Stimulated activated CD8-positive, alpha-beta memory T cell treated with anti-CD3 and anti-CD28 coated beads, Interleukin-15, amount 100 ng/mL, for 4 hours (primary cell): ENCODE measurements at places on chromosomes 2 and 18.
A peak's percentile ranks its signal among the peaks of the same experiment; 100 is the strongest.

DNA sequence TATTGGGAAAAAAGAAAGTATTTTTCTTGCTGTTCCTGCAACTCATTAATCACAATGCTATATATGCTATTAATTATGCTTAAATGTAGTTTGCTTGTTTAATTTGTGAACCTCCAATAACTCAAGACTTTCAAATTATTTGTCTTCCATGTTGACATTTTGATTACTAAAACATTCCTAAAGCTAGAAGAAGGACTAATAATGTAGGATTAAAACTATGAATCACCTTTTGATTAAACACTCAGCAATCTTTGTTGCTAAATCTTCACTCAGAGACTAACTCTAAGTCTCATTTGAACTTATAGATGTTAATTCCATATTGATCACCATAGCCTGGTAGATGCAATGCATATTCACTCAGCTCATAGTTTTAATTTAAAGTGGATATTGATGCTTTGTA lies 524.6 kb upstream of the ZEB2 start:
- no peak for DNase-seq

DNA sequence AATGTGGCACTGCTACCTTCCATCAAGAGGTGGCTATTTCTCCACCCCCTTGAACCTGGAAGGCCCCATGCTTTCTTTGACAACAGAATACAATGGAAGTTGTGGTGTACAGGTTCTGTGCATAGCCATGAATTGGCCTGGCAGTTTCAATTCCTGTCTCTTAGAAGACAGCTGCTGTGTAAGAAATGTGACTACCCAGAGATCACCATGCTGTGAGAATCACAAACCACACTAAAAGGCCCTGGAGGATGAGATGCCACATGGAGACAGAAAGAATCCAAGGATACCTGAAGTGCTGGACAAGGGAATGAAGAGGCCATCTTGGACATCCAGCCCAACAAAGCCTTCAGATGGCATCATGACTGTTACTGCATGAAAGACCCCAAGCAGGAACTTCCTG lies 47.7 kb upstream of the EHBP1 start:
- DNase-seq: no peak

GRCh38 chr2:129237966-129238725 lies 741.3 kb upstream of the RAB6C start:
- no peak for DNase-seq

DNA sequence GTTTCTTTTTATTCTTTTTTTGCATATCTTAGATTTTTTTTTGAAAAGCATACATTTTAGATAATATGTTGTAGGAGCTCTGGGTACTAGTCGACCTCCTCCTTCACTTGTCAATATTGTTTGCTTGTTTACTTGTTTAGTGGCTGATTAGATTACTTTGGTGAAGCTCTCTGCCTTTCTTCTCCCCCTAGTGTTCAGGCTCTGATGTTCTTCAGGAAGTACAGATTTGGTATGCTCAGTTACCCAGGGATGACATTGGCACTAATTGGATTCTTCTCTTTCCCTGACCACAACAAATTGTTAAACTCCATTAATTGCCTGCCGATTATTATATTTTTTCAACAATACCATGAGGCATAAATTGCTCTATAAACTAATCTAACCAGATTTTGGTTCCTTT lies 491.2 kb downstream of the SUCLG1 start:
- DNase-seq: no peak

GRCh38 chr2:130339885-130340745 lies 2.6 kb upstream of the IMP4 start:
- no peak for DNase-seq

DNA sequence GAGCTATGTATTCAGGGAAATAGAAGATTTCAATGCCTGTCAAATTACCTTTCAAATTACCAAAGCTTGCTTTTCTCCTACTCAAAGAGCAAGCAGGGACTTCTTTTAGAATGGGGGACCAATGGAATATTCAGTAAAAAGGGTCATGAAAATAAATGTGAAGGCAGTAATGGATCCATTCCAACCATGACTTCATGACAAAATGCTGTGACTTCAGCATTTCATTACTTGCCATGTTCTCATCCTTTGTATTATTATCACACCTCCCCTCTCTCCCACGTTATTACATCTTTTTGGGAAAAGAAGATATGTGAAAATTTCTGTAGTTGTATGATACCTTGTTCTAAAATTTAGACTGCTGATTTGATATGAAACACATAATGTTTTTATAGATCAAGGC lies 864.0 kb upstream of the FSHR start:
- DNase-seq: no peak

DNA sequence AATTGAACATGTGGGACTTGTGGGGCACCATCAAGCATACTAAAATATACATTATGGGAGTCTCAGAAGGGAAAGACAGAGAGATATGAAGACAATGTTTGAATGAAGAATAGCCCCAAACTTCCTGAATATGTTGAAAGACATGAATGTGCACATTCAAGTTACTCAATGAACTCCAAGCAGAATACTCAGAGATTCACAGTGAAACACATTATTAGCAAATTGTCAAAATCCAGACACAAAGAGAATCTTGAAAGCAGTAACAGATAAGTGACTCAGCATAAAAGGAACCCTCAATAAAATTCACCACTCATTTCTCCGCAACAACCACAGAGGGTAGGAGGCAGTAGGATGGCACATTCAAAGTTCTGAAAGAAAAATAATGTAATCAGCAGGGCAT lies 8.8 kb downstream of the C2orf92 start:
- DNase-seq: no peak

DNA sequence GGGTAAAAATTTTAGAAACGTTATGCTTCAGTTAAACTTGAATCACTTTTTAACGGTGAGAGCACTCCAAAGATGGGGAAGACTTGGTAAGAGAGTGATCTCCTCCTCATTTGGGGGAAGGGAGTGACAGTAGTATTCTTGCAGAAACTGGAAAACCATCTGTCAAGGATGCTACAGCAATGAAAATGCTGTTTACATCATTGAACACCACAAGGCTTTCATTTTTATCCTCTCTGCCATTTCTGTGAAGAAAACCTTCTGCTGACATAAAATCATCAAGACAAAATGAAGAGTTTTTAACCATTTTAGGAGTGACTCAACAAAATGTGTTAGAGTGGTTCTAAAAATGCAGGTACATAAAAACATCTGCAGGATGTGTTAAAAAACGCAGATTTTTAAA lies 38.1 kb downstream of the CDH2 start:
- DNase-seq: no peak

- DNase-seq: no peak
These were observed 6.5 kb downstream of the LPIN1 start for GRCh38 chr2:11752906-11753305.

DNA sequence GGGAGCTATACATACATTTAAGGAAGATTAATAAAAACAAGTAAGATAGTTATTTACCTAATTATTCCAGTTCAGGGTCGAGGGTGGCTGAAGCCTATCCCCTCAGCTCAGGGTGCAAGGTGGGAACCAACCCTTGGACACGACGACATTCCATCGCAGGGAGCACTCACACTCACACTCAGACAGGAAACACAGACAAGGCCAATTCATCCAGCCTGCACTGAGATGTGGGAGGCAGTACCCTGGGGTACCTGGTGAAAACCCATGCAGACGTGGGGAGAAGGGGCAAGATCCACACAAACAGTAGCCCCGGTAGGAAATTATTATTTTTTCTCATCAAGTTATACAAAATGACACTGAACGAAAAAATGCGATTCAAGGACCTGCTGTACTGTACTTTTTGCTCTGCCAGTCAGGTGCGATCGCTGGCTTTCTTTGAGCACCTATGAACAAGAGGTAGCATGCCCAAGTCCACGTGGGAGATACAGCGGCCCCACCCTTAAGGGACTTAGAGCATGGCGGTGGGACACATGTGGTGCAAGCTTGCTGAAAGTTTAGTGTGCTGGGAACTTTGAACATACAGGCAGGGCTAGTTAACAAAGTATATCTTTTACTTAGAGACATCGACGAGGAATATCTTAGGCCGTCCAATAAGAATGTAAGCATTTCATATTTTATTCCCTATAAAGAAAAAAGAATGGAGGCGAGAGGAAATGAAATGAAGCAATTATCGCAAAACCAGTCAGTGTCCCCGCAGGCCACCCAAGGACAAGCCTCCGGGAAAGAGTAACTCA lies 624 bp downstream of the METTL8 start:
- DNase-seq: peak; percentile 31

- peak; percentile 48 for DNase-seq
These were observed 75.3 kb downstream of the LRRFIP1 start for GRCh38 chr2:237702441-237703391.

DNA sequence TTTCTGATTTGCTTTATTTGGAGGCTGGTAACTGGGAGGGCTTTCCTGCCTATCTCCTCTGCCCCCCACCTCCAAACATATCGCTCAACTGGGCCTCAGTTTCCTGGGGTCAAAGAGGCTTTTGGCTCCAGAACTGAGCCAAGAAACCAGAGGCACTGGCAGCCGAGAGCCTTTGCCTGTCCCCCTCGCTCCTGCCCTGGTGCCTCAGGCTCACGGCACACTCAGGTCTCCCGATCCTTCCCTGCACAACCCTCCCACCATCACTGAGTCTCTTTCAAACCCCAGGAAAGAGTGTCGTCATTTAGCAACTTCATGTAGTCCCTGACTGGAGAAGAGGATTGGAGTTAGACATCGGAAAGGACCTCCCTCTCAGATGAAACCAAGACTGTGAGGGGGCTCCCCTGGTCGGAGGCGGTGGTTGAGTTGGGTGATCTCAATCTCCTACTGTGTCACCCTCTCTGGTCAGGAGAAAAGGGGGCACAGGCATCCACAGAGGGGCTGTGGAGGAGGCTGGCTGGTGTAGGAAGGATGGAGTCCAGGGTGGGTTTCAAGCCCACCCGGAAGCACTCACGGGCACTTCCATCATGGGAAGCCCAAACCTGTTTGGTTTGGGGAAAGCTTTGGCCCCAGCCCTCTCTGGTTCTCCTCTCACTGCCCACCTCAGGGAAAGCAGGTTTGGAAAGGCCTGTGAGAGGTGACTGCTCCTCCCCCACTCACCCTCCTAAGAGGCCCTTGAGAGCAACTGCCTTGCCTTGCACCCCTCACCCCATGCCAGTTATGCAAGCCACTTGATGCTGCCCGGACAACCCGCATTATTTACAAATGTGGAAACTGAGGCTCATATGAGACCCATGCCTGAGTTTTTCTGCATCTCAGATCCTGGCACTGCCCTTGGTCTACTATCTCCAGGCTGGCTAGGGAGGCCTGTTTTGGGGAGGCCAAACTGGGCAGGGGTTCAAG lies 62.3 kb downstream of the TNS1 start:
- DNase-seq: no peak

- no peak for DNase-seq
These were observed 323.9 kb downstream of the XIRP2 start for GRCh38 chr2:167212014-167212648.

DNA sequence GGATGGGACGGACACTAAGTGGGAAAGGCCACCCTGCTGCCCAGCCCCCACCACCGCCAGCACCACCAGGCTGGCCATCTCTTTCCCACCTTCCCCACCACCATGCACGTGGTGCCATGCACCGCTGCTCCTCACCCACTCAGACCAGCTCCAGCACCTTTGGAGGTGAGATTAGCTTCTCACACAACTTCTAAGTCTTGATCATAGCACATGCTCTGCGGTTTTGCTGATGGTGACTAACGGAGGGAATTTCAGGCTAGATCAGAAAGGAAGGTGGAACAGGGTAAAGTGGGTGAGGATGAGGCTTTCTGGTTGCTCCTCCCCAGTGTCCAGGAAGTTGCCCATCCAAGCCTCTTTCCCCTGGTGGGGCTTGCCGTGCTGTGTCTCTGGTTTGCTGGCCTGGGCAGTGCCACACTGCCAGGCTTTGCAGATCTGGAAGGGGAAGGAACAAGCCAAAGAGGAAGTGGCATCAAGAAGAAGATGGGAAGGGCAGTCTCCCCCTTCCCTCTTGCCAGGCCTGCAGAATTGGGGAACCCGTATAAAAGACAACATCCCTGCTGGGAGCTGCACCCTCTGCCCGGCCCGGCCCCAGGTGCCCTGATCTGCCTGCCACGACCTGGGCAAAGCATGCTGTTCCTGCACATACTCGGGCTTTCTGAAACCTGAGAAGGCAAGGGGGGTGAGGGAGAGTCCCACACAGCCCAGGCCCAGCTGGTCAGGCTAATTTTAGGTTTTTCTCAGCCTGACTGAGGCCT lies 44.3 kb upstream of the CAB39 start:
- no peak for DNase-seq

DNA sequence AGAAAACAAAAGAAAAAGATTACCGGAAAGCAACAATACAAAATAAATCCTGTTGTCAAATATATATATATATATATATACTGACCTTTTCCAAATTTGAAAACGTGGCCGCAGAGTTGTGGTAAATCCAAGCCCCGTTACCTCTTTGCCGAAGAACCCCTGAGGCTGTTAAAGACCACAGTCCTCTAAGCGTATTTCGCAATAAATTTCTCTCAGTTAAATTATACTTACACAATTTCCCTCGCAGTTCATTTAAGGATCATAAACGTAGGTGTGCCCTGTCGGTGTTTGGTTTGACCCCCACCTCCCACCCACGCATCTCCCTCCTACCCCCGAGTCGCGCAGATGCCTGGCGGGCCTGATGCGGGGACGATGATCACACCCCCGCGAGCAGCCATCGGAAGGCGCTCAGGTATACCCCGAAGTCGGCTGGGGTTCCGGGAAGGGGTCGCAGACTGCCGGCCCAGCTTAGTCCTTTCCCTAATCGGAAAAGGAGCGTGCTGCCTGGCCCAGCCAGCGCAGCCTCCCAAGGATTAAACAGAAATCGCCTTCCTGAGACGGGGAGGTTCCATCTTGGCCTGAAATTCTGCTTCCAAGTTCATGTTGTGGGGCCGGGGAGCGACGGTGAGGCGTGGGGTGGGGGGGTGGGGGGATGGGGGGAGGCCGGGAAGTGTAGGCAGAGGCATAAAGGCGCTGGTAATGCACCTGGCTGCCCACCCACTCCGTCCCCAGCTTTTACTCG lies 2.9 kb upstream of the MEIS1 start:
- DNase-seq: no peak

DNA sequence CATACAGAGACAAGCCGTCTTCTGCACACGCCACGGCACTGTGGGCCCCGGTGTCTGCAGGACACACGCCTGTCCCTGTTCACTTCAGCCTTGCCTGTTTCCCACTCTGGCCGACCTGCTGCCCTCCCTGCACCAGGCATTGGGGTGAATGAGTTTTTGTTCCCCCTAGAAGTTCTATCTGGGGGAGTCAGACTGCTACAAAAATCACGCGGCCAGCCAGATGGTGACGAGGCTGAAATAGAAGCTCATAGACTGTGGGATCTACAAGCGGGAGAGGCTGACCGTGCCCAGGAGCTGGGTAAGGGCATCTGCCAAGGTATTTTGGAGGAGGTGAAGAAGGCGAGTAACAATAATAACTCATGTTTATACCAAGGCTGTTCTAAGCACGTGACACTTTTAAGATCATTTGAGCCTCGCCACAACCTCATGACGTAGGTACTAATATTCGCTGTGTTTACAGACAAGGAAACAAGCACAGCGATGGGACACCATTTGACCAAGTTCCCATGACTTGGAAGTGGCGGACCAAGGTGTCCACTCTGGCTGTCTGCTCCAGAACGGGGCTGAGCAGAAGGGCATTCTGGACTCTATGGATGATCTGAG lies 53.6 kb downstream of the KCNF1 start:
- DNase-seq: no peak

DNA sequence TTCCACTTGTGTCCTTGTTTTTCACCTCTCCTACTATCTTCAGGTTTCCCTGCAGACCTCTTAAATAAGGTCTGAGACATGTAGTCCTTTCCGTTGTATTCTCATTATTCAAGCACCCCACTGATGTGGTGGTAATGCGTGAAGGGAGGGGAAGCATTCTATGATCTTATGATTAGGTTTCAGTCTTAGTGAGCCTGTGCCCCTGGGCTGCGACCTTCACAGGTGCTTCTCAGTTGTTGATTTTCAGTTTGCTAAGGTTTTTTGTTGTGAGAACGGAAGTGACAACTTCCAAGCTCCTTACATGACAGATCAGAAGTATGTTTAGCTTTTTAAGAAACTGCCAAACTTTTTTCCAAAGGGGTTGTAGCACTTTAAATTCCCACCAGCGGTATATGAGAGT lies 41.3 kb downstream of the VPS54 start:
- DNase-seq: no peak
